WERI-Rb-1 (cell line): ENCODE measurements at places on chromosomes 7 and 10.
A peak's percentile ranks its signal among the peaks of the same experiment; 100 is the strongest.

DNA sequence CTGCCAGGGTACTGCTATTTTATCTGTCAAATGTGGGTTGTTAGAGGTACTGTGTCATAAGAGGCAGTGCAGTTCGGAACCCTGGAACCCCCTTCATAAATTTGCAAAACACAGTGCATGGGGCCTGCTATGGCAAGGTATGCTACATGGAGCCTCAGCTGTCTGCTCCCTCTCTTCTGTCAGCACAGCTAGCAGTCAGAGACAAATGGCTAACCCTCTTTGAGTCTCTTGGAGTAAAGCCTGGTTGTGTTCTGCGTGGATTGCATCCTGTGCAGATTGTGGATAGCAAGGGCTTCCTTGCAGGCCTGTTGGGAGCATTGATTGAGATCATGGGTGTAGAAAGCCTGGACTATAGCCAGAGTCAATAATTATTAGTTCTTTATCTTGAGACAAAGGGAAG lies 397.8 kb downstream of the AUTS2 start:
- DNase-seq: no peak

GRCh38 chr7:29345590-29345989 lies 151.0 kb downstream of the CHN2 start:
- peak; percentile 62 for DNase-seq

DNA sequence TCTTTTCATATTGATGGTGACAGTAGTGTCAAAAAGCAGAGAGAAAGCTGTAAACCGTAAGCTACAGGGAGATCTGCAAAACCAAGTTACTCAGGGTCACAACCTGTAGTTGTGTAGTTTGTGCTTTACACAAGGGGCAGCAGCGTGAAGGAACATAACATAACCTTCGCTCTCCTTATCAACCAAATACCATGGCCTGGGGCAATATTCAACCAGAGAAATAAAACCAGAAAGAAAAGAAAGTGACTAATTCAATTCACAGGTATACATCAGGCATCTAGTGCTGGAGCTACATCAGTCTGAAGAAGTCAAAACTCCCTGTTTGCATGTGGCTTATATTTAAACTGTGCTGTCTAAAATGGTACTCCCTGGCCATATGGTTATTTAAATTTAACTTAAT lies 224.3 kb downstream of the TWIST1 start:
- DNase-seq: no peak

GRCh38 chr7:155227788-155228458 lies 69.8 kb upstream of the INSIG1 start:
- no peak for DNase-seq

GRCh38 chr7:23284871-23285270 lies 14.3 kb upstream of the MALSU1 start:
- no peak for DNase-seq

DNA sequence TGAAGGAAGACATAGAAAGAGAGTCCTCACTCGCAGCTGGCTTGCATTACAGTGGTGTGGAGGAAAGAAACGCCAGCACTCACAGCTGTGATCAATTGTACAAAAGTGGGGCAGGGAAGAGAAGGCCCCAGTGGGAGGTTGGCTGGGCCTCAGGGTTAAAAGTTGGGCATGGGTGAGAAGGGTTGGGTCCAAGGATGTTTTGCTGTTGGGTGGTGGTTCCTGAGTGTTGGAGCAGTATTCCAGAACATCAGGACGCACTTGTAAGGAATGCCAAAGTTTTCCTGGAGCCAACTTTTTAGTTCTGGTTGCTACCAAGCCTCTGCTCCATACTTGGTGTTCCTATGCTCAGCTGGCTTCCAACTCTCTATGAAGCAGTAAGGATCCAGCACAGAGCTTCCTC lies 55.4 kb upstream of the MKRN1 start:
- no peak for DNase-seq

DNA sequence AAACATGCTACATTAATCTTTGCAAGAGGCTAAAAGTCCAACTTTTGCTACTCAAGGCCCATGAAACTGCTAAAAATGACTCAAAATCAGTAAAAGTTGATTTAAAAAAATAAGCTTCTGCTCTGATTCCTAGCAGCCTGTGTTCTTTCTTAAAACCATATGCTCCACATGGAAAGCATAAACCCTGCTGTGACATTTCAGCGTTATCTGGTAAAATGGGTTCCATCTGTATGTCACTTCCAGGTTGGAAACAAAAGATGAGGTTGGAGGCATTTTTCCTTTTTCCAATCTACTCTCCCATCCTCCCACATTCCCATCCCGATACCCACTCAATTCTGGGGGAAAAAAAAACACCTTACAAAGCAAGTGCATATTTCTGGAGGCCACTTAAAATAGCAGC lies 439.5 kb downstream of the NEBL start:
- DNase-seq: no peak

GRCh38 chr10:46091080-46091827 lies 45.2 kb upstream of the MSMB start:
- DNase-seq: no peak

DNA sequence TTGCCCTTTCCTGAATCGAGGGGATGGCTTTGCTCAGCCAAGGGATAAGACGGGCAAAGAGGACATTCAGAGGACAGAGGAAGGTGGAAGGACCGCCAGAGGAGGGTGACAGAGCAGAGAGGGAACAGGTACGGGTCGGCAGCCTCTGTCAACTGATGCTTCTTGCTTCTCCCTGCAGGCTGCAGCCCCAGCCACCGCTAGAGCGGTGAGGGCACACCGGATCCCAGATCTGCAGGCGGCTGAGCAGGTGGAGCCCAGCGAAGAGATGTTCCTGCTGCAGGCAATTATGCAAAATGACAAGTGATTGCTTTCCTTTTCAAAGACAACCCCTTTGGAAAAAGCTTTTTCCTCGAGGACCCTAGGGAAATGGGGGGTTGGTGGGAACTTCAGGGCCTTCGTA lies 181.9 kb upstream of the ANKRD30A start:
- no peak for DNase-seq

DNA sequence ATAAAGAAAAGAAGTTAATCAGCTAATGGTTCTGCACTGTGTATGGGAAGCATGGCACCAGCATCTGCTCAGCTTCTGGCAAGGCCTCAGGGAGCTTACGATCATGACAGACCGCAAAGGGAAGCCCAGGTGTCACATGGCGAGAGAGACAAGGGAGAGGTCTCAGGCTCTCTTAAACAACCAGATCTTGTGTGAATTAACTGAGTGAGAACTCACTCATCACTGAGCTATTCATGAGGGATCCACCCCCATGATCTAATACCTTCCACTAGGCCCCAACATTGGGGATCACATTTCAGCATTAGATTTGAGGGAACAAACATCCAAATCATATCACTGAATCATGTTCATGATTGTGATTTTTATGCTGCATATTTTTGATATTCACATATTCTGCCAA lies 5.8 kb downstream of the USP54 start:
- DNase-seq: no peak

GRCh38 chr7:134781171-134781570 lies 1.7 kb downstream of the CALD1 start:
- DNase-seq: no peak

DNA sequence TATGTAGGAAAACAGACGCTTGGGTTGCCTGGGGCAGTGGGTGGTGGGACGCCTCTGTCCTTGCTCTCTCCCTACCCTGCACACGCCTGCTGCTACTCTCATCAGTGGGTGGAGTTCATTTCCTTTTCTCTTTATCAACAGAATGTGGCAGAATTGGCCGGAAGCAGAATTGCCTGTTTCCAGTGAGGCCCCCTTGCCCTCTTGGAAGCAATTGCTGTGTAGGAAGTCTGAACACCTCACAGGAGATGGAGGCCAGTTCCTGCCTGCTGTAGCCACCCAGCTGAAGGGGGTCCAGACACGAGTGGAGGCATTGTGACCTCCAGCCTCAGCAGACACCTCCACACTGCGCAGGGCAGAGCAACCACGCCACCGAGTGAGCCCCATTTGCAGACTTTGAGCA lies 331.6 kb upstream of the ZNF32 start:
- DNase-seq: no peak

DNA sequence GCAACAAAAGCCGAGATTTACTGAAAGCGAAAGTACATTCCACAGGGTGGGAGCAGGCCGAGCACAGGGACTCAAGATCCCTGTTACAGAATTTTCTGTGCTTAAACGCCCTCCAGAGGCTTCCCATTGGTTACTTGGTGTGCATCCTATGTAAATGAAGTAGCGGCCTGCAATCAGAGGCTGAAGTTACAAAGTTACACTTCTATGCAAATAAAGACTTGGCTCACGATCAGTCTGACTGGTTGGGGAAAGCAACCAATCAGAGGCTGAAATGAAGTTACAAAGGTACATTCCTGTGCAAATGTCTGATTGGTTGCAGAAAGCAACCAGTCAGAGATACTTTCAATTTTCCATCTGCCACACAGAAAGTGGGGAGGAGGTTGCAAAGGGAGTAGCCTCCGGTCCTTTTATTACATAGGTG lies 4.1 kb downstream of the ACBD7 start:
- no peak for DNase-seq

GRCh38 chr7:138903186-138903820 lies 77.9 kb downstream of the KIAA1549 start:
- no peak for DNase-seq

GRCh38 chr7:16609842-16610450 lies 35.6 kb downstream of the ANKMY2 start:
- DNase-seq: no peak

DNA sequence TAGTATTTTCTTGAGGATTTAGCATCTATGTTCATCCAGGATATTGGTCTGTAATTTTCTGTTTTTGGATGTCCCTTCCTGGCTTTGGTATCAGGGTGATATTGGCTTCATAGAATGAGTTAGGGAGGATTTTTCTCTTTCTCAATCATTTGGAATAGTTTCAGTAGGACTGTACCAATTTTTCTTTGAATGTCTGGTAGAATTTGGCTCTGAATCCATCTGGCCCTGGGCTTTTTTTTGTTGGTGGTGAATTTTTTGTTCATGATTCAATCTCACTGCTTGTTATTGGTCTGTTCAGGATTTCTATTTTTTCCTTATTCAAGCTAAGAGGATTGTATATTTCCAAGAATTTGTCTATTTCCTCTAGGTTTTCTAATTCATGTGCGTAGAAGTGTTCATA lies 192.7 kb downstream of the KIF20B start:
- no peak for DNase-seq

GRCh38 chr10:92264249-92264648 lies 26.6 kb downstream of the CPEB3 start:
- DNase-seq: no peak

GRCh38 chr10:72455889-72456595 lies 101.3 kb upstream of the DNAJB12 start:
- peak; percentile 40 for DNase-seq

GRCh38 chr7:93235541-93235940 lies 3.4 kb downstream of the VPS50 start:
- no peak for DNase-seq

DNA sequence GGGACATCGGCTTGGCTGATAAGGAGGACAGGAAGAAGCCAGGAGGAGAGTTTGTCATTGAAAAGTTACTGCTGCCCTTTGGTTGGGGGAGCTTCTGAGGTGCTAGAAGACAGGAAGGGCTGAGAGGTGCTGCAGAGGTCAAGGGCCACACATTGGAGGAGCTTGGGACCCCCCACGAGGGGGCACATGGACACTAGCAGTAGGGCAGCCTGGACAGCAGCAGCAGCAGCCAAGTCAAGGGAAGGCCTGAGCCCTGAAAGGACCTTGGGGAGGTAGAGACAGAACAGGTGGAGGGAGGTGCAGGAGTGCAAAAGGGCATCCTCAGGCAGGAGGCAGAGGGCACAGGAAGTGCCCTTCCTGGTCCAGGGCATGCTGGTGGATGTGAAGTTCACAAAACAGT lies 439.7 kb upstream of the IGFBP3 start:
- peak; percentile 17 for DNase-seq

DNA sequence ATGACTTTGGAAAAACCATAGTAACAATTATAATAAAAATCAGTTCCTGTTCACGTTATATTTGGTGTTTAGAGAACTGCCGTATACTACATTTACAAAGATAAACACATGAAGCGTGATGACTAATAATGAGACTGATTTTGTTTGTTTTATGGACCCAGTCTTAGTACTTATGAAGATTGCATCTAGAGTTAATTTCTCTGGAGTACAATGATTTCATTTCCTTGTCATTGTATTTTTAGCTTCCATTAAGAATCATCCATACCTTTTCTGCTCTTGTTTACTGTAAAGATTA lies 2.9 kb downstream of the RBM20 start:
- no peak for DNase-seq

GRCh38 chr7:6375348-6376101 lies 72.2 kb downstream of the DAGLB start:
- no peak for DNase-seq

- DNase-seq: no peak
Measured at GRCh38 chr7:25735674-25736242, 416.2 kb upstream of the NFE2L3 start.

GRCh38 chr7:55110993-55111361 lies 92.2 kb downstream of the EGFR start:
- no peak for DNase-seq
